A549 (cell line): ENCODE measurements at places on chromosomes 11 and 22.

DNA sequence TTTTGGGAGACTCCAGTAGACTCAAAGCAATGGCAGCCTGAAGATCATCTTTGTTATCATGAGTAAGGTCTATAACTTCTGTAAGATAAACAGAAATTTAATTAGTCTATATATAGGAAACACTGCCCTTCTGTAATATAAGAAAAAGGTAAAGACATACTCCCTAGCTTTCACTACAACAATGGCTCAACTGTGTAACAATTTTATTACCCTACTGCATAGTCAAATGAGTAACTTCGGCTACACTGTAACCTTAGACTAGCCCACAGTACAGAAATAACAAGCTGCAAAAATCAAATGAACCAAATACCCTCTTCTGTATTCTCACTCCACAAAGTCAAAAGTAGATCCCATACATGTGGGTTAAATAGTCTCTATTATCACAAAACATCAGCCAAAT, 33.7 kb downstream of the USP28 start:
- no peak for DNase-seq

DNA sequence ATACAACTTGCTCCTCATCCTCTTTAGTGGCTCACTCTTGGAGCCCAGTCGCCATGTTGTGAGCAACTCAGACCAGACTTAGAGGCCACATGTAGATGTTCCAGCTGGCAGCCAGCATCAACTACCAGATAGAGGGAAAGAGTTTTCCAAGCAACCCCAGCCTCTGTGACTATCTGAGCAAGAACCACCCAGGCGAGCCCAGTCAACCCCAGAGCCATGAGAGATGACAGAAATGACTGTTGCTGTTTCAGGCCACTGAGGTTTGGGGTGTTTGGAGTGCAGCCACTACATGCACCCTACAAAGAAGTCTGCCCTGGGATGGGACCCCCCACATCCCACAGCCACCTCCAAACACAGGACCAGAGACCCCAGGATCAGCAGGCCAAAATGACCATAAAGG, 24.8 kb upstream of the CLDN5 start:
- no peak for DNase-seq

GRCh38 chr11:76269661-76270261, 63.5 kb upstream of the WNT11 start:
- DNase-seq: no peak

GRCh38 chr11:31645747-31646146, 136.2 kb downstream of the ELP4 start:
- peak; percentile 13 for DNase-seq

- DNase-seq: no peak
Measured at GRCh38 chr11:77068457-77069335, 1.9 kb downstream of the CAPN5 start.
